NCI-H1436 (cell line): ENCODE measurements at places on chromosomes 12 and 14.

- DNase-seq = no peak
These were observed 5.8 kb downstream of the TNS2 start for GRCh38 chr12:53055471-53056266.

DNA sequence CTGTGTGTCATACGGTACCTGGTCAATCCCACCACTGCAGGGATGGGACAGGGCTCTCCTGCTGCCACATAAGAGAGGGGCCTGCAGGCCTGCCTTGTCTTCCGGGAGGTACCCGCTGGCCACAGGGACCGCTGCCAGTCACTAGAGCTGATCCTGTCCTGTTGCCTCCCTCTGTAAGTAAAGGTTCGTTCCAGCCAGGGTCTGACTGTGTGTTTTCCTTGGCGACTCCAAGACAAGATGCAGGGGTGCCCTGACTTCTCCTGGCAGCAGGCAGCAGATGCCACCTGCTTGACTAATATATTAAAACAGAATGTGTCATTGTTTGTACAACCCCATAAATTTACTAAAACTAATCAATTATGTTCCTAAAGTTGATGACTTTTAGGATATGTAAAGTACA, 41.5 kb upstream of the ASPG start:
- DNase-seq = no peak

DNA sequence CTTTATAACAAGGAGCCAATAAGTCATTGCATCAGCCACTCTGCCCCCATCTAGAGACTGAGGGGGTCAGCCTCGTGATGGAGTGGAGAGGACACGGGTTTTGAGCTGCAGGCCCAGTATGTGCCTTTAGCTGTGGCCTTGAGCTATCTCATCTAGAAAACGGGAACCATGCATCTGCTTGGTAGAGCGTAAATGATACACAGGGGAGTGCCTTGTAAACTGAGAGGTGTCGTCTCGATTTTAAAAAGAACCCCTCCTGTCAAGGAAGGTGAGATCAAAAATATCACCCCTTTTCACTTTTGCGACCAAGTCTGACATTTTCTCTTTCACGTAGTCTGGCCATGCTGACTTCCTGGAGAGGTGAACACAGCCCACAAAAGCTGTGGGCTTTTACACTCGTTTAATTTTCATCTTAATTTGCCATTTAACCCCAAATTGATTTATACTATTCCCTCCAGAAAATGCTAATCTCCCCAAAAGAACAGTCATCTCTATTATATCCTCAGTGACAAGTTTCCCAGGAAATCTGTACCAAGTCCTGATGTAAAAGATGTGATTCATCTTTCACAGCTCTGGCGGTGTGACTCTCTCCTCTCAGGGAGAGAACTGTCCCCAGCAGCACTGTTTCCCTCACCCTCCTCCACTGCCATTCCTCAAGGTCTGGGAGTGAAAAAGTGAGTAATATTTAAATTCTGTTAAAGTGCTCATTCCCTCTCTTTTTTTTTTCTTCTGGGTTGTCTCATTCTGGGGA, 30.6 kb downstream of the VCPKMT start:
- no peak for DNase-seq

DNA sequence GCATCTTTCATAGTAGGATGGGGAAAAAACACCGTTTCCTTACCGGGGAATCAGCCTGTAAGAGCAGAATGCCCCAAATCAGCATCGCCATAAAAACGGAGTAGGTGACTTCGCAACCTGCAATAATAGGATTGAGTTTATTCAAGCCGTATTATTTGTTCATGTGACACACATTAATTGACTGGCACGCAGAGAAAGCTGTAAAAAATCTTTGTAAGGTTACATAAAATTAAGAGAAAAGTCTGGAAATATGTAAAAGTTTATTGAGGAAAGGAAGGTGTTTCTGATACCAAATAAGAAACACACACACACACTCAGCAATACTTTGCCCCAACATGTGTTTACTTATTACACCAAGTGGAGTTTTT, 628 bp upstream of the CAPRIN2 start:
- DNase-seq = no peak

DNA sequence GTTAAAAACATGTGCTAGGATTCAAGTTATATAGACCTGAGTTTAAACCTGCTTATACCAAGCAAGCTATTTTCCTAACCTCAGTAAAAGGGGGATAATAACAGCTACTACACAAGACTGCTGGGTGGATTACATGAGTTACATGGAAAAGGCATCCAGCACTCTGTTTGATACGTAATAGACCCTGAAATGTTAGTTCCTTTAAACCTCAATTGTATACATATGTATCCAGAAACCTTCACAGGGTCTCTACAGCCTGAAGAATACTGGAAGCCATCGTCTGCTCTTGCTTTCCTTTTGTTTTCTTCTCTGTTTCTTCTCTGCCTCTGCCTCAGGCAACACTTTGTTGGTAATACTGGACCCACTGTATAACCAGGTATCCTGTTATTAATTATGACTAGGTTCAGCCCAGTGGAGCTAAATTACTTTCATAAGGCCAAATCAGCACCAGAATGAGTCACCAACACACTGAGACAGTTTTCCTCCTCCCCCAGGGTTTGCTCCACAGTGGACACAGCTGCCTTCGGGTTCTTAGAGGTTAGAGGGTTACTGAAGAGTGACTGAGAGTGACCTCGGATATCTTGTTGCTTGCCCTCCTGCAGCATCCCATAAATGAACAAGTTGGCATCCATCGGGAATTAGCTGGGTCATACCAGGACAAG, 127.1 kb downstream of the CAPZA3 start:
- no peak for DNase-seq

GRCh38 chr14:77041881-77042545, 13.5 kb upstream of the IRF2BPL start:
- DNase-seq = no peak

- DNase-seq = no peak
These were observed 127.6 kb upstream of the EVL start for GRCh38 chr14:99937475-99938244.

DNA sequence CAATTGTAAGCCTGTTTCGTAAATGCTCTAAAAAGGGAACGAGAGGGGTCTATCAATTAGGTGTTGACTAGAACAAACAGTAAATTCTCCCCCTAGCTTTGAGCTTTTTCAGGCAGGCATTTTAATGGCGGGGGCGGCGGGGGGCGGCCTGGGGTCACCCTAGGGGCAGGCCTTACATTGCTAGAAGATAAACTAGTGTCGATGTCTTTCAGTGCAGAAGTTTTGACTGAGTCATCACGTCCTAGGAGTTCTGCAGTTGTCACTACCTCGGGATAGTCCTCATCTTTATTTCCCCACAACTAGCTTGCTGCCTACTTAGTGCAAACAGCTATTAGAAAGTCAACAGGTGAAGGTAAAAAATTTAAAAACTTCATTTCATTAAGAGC, 1.6 kb downstream of the ATP6V1D start:
- DNase-seq = no peak

DNA sequence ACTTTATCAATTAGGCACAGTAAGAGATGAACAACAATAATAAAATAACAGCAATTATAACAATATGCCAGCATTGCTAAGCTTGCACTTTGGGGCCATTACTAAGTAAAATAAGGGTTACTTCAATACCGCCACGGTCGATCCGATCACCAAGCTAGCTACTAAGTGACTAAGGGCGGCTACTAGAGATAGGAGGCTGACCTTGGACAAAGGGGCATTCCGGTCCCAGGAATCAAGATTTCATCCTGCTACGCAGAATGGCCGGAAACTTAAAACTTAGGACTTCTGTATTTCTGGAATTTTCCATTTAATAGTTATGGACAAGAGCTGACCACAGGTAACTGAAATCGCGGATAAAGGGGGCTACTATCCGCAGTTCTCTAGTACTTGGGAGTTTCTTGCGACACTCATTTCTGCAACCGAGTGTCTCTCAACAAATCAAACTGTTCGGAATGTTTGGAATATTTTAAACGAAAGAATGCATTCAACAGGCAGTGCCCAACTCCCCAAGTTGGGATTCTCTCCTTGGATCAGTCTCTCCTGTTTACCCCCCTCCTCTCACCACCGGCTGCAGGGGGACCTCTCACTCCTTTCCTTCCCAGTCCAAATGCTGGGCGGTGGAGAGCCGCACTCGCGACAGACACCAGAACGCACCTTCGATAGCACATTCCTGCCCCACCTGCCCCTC, 650 bp downstream of the HEBP1 start:
- no peak for DNase-seq

GRCh38 chr12:113766879-113767878, 198.9 kb downstream of the RBM19 start:
- no peak for DNase-seq

DNA sequence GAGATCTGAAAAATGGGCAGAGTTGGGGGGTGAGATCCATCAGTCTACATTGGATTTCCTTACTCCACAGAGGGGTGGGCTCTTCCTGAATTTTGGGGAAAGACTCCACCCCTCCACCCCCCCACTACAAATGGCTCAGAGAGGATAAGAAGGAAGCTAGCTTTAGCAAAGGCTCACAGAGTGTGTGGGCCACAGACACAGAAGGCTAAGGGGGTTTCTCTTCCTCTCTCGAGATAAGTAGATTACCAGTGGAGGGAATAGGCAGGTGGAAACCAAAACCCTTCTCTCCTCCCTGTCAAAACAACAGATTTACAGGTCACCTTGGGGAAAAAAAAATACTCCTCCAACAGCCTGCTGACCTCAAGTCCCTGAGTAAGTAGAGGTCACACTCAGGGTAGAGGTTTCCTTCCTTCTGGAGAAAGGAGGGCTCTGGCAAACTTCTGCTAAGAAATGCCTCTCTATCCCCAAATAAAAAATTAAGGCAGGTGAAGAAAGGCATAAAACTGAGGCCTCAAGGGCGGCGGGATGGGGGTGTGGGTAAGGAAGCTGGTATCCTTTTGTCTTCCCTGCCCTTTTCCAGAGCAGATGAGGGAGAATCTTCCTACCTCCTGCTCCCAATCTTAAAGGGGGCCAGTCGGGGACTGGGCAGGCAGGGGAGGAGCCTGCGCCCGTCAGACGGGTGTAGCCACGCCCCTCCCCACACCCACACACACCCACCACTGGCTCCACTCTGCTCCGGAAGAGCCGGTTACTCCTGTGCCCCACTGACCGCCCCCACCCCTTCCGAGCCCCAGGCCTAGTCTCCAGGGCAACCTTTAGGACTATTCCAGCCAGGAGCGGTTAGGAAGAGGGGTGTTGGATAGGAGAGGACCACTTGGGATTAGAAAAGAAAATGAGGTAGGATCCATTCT, 1.9 kb upstream of the BAZ2A start:
- DNase-seq = peak; percentile 24
